A172 (cell line): ENCODE measurements at places on chromosomes 7 and 10. TPM values are rescaled to one million over a fixed set of nuclear protein-coding genes. Genes with fewer than 3 reads are reported as not detected.

Gene CHAT
- not detected in 2 replicates for total RNA-seq

Gene HTRA1
- 11.8 and 22.1 TPM in 2 replicates for total RNA-seq

Gene USP6NL
- total RNA-seq = 17.1 and 19.8 TPM in 2 replicates

Gene IL2RA
- total RNA-seq = not detected in 2 replicates

Gene WEE2
- 0.05 TPM in 1 of 2 replicates, not detected in the other for total RNA-seq

Gene TMEM270
- 0.52 and 1.7 TPM in 2 replicates for total RNA-seq

Gene THSD7A
- total RNA-seq = 0.21 and 0.89 TPM in 2 replicates

Gene FMC1
- 4.9 and 7.5 TPM in 2 replicates for total RNA-seq

Gene SPACDR
- total RNA-seq = 0.60 and 8.3 TPM in 2 replicates

Gene FGFBP3
- total RNA-seq = 0.38 TPM in 2 replicates

Gene OR2A42
- not detected in 2 replicates for total RNA-seq

Gene RET
- 0.38 and 5.3 TPM in 2 replicates for total RNA-seq

Gene WDFY4
- not detected in 2 replicates for total RNA-seq

Gene INMT
- not detected in 2 replicates for total RNA-seq

Gene SFTPD
- 0.12 TPM in 1 of 2 replicates, not detected in the other for total RNA-seq

Gene OTUD1
- 2.3 and 4.7 TPM in 2 replicates for total RNA-seq

Gene C10orf95
- total RNA-seq = not detected in 2 replicates

Gene KCND2
- total RNA-seq = 0.02 and 0.53 TPM in 2 replicates

Gene PLOD3
- 93.9 and 105 TPM in 2 replicates for total RNA-seq
